ENCODE measurements at places on chromosomes 16 and 17.

GRCh38 chr17:68054296-68054900 is 18.9 kb downstream of the KPNA2 start:
- DNase-seq, result peak; percentile 34

- DNase-seq, result no peak
These were observed 16.6 kb upstream of the TERF2 start for GRCh38 chr16:69402439-69402838.

- no peak for DNase-seq
These were observed 312.7 kb upstream of the KCNJ16 start for GRCh38 chr17:69762359-69762758.

GRCh38 chr16:10584981-10585438 is 4.6 kb upstream of the EMP2 start:
- DNase-seq, result no peak

GRCh38 chr16:3030222-3031212 is 6.2 kb downstream of the BICDL2 start:
- DNase-seq, result no peak

- DNase-seq, result no peak
These were observed 939 bp upstream of the CCL2 start for GRCh38 chr17:34254146-34254545.

DNA sequence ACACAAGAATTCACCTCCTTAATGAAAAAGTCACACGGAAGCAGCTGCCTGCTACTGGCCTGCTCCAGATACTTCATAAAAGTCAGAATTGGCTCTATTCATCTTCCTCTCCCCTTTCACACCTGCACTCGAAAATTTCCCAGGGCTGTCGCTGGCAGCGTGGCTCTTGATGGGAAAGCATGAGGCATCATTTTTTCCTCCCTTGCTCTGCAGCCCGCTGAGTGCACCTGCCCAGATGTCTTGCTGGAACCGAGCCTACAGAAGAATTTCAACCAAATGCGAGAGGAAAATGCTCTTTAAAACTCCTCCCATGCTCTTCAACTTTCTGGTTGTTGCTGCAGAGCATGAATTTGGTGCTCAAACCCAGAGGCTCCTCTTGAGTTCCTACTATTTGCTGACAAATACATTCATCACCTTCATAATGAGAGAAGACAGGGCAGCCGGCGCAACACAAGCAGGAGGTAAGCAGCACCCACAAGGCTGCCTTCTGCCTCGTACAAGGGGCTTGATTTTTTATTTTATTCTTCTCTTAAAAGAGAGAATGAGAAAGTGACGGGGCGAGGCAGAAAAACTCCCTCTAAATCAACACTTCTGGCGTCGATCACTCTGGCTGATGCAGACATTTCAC is 146.8 kb downstream of the ZFHX3 start:
- DNase-seq, result no peak

GRCh38 chr16:25771216-25771615 is 79.5 kb downstream of the HS3ST4 start:
- no peak for DNase-seq
